ENCODE measurements at places on chromosomes 11 and 22.

DNA sequence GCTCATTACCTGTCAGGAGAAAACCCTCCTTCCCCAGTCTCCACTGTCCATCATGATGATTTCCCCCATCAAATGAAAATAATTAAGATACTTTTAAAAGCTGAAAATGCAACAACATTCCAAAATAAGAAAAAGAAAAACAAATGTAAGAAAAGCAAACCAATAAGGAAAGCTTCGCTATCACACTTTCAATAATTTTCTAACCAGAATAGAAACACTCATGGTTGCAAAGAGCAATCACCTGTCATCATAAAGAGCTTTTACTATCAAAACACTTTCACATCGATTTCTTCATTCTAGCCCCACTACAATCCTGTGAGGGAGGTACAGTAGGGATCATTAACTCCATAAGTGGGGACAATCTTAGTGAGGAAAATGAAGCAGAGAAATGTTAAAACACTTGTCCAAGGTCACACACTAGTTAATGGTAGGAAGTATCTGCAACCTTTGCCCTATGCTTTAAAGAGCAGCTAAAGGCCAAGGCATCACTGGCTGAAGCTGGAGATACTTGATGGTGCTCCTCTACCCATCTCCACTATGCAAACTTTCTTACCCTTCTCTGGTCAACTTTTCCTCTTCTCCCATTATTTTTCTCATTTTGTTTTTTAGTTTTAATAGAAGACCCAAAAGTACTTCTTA is 2.6 kb downstream of the RBM4B start:
- DNase-seq, result no peak

- DNase-seq, result no peak
Measured at GRCh38 chr11:69443968-69444364, 37.5 kb upstream of the LINC01488 start.

- no peak for DNase-seq
Measured at GRCh38 chr22:43427296-43428004, 15.6 kb downstream of the MPPED1 start.

DNA sequence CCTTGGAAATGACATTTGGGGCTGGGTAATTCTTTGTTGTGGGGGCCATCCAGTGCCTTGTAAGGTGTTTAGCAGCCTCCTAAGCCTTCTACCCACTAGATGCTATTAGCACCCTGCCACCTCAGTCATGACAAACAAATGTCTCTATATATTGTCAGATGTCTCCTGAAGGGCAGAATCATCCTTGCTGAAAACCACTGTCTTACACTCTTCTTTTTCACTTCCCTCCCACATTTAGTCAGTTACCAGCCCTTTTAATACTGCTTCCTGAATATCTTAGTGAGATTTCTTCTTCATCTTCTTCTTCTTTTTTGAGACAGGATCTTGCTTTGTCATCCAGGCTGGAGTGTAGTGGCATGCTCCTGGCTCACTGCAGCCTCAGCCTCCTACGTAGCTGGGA is 33.1 kb downstream of the TNRC6B start:
- peak; percentile 68 for DNase-seq

GRCh38 chr11:130705670-130706421 is 210.4 kb downstream of the SNX19 start:
- DNase-seq, result no peak

GRCh38 chr11:88886796-88887195 is 179.0 kb downstream of the GRM5 start:
- peak; percentile 43 for DNase-seq

DNA sequence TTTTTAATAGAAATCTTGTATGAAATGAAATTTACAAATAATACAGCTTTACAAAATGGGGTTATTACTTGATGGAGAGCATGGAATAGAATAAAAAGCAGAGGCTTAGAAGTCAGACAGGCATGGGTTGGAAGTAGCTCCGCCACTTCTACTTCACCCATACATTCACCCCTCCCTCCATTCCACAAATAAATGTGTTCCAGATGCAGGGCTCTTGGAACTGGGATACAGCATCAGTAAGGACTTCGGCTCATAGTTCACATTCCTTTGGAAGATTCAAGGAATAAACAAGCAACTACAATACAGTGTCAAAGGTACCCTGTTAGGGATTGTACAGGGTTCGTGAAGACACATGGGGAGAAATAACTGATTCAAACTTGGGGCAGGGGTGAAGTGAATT is 156.8 kb downstream of the WNT11 start:
- DNase-seq, result no peak

DNA sequence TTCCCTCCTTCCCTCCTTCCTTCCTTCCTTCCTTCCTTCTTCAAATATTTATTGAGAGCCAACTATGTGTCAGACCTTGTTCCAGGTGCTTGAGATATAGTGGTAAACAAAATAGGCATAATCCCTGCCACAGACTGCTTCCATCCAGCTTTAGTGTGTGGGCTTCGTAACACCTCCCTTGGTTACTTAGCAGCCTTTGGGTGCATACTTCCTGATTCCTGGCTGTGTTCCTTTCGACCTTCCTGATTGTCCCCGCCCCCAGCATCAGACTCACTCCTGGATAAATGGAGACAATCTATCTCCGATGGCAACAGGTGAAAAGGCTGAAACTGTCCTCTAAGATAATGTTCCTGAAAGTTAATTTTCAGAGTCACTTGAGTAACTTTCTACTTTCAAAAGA is 13.5 kb downstream of the CCDC81 start:
- DNase-seq, result no peak

GRCh38 chr11:120400564-120401364 is 64.6 kb downstream of the ARHGEF12 start:
- peak; percentile 64 for DNase-seq

GRCh38 chr11:124837491-124837856 is 27.8 kb upstream of the ROBO3 start:
- DNase-seq, result peak; percentile 75

GRCh38 chr22:30270832-30271231 is 4.2 kb upstream of the OSM start:
- peak; percentile 81 for DNase-seq

- DNase-seq, result no peak
Measured at GRCh38 chr22:40237788-40238424, 60.2 kb downstream of the TNRC6B start.

DNA sequence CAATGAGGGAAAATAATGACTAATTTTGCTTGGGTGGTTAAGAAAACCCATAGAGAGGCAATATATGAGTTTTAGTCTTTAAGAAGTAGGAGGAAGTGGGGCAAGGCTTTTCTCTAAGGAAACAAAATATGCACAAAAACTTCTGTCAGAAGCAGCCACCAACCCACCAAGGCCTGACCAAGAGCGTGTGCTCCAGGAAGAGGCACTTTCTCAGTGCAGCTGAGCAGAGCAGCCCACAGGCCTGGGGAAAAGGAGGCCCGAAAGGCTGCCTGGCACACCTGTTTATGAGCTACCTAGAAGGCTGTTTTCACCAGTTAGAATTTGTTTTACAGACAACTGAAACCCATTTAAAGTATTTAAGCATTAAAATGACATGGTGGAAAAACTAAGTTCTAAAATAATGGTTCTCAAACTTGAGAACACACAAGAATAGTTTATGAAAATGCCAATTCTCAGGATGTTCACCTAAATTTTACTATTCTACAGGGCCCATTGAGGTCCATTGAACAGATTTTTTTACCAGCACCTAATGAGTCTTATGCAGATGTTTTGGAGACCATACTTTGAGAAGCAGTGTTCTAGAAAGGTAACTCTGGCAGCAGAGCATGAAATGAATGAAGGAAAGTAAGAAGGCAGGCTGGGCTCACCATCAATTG is 160.5 kb upstream of the DDI1 start:
- DNase-seq, result no peak

DNA sequence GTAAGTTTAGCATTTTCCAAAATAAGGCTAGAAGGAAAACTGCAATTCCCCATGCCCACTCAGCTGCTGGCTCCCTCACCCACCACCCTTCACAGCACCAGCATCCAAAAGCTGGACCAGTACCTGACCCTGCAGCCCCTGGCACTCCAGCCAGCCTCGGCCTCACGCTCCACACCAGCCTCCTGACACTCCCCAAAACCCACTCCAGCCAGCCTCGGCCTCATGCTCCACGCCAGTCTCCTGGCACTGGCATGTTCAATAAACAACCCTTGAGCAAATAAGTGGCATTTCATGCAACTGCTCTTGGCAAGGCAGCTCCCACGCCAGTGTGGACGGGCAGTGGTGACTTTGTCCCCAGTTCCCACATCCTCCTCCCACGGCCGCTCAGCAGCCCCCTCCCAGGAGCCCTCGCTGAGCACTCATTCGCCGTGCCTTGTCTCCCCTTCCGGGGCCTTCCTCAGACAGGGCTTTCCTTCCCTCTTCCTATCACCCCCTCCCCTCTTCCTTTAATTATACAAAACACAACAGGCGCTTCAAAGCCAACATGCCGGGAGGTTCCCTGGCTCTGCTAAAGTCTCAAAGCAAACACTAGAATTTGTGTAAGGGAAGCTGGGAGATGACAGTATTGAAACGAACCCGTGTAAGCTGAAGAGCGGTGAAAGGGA is 6.8 kb downstream of the TOLLIP start:
- DNase-seq, result no peak

- DNase-seq, result no peak
Measured at GRCh38 chr11:1494650-1495049, 8.1 kb upstream of the MOB2 start.

GRCh38 chr11:120527111-120527761 is 15.7 kb downstream of the GRIK4 start:
- no peak for DNase-seq

- peak; percentile 6 for DNase-seq
Measured at GRCh38 chr22:36026741-36027140, 1.9 kb downstream of the RBFOX2 start.

DNA sequence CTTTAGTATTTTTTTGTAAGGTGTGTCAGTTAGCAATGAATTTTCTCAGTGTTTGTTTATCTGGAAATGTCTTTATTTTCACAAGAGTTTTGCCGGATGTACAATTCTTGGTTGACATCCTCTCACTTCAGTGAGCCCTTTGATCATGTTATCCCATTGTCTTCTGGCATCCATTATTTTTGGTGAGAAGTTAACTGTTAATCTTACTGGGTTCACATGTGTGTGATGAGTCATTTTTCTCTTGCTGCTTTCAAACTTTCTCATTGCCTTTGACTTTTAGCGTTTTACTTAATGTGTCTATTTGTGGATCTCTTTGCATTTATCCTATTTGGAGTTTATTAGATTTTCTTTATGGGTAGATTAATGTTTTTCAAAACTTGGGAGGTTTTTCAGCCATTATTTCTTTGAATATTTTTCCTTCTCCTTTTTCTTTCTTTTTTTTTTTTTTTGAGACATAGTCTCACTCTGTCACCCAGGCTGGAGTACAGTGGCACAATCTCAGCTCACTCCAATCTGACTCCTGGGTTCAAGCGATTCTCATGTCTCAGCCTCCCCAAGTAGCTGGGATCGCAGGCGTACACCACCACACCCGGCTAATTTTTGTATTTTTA is 100.5 kb upstream of the RRM1 start:
- DNase-seq, result no peak
